Stimulated activated CD8-positive, alpha-beta memory T cell treated with anti-CD3 and anti-CD28 coated beads, Interleukin-7, amount 100 ng/mL, for 4 hours (primary cell): ENCODE measurements at places on chromosomes 4 and X.

DNA sequence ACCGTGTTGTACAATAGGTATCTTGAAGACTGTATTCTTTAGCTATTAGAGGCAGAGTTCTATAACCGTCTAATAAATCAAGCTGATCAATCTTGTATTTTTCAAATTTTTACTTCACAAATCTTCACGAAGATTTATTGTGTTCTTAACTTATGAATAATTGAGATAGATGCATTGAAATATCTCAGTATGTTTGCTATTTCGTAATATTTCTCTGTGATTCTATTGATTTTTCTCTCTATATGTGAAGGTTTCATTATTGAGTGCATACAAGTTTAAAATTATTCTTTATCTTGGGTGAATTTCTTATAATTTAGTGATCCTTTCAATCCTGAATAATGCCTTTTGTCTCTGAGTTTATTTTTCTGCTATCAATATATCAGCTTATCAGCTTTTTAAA is 19.8 kb upstream of the SHISA3 start:
- no peak for DNase-seq

DNA sequence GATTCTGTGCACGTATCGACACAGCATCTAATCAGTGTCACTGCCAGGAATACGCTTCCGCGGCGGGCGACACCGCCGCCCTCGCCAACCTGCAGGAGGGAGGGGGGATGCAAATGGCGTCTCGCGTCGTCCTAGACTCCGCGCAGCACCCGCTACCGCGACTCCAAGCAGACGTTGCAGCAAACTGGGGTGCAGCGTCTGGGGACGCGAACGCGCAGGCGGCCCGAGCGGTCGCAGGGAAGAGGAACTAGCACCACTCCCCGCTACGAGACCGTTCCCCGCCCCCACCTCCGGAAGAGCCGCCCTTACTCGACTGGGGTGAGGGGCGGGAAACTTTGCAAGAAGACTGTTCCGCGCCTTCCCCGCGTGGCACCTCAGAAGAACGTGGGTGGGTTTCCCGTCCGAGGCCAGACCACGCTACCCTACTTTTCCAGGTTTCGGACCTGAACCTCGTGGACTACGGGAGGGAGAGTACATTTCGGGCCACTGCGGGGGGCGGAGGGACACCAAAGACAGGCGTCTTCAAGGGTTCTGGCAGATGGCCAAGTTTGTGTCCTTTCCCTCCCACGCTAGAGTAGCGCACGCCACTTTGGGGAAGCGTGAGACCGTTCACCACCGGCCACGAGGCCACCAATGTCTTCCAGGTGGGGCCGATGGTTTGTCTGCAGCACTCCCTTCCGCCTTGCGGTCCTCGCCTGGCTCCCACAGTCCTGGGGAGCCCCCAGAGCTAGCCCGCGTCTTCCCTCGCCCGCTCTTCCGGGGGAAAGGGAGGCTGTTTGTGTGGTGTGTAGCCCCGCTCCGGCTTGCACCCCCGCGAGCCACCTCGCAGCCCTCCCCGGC is 78.0 kb upstream of the BCOR start:
- DNase-seq: peak; percentile 72

- no peak for DNase-seq
Measured at GRCh38 chr4:10924274-10924673, 239.7 kb upstream of the CLNK start.

- no peak for DNase-seq
Measured at GRCh38 chr4:119942806-119943205, 123.8 kb downstream of the MAD2L1 start.

DNA sequence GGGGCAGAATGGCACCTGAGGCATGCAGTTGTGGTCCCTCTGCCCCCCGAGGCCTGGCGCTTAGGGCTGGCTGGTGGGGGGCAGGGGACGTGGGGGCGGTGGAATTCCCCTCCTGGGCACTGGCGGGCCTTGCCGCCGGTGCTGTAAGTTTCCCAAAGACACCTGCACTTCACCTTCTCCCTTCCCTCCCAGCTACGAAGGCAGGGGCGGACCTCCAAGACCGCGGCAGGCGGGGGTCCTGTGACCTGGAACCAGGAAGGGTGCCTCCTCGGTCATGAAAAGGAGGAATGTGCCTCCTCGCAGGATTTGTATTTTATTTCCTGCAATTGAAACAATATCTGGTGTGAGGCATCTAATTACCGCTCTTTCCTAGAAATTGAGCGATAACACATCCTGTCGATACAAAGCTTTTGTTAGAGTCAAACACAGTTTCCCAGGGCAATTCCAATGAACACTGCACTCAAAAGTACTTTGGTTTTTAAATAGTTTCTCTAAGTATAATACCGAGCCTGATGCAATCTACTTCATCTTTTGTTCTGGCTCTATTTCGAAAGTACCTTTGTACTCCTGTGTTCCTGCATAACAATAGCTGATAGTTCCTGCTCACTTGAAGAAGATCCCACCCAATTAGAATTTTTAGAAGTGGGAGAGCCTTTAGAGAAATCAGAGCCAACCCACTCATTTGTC is 12.3 kb upstream of the ADRA2C start:
- no peak for DNase-seq

DNA sequence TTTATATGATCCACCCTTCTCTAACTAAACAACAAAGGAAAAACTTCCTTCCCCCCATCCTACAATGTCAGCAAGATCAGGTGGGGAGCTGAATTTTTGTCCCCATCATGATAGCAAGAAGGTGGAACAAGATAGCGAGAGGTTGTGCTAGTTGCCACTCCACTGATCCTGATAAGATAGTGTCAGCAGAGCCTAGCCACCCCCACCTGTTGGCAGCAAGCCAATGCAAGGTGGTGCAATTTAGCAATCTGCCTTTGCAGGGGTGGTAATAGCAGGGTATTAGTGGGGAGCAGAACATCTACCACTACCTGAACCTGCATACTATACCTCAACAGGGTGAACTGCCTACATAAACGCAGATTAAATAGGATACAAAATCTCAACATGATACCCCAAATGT is 80.2 kb upstream of the MAMLD1 start:
- DNase-seq: no peak

- DNase-seq: no peak
Measured at GRCh38 chr4:67328018-67328278, 217.4 kb downstream of the CENPC start.

DNA sequence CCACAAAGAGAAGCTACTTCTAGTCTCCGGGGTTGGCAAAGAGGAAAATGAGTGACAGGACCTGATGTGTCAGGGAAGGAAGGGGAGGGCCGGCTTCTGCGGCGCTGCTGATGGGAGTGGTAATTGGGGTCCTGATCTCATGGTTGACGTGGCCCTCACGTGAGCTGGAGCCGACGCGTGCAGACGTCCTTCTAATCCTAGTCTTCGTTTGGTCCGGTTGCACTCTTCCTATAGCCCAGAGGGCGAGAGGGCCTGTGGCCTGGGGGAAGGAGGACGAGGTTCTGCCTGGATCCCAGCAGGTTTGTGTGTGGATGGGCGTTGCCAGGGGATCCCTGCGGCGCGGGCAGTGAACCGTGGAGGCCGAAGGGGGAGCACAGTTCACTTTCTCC is at the start of gene ARMCX1:
TSS of gene ARMCX1 (plus strand) at position 186 of the 389 bp plus-strand sequence. CDS start 2,384 bp downstream, outside the sequence.
- no peak for DNase-seq

GRCh38 chrX:47607091-47607490 is 12.6 kb downstream of the SYN1 start:
- DNase-seq: no peak

DNA sequence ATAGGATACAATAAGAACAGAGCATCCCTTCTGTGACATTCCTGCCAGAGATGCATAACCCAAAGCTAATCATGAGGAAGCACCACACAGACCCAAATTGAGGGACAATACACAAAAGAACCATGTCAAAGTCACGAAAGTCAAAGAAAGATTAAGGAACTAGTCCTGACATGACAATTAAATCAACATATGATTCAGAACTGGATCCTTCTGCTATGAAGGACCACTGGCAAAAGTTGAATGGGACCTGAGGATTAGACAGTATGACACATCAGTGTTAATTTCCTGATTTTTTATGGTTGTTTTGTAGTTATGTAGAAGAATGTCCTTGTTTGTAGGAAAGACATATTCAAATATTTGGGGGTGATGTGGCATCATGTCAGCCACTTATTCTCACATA is 13.9 kb downstream of the ACOT9 start:
- no peak for DNase-seq
